Cortex of kidney (tissue), 1 donor: ENCODE measurements at places on chromosomes 2 and 18.

- DNase-seq = no peak
Measured at GRCh38 chr2:36705326-36706020, 9.0 kb downstream of the VIT start.

- DNase-seq = no peak
Measured at GRCh38 chr18:55457028-55457427, 131.0 kb downstream of the TCF4 start.

GRCh38 chr2:8059794-8060193 is 622.1 kb upstream of the ID2 start:
- no peak for DNase-seq

GRCh38 chr2:239606741-239607516 is 206.1 kb upstream of the HDAC4 start:
- DNase-seq = no peak

GRCh38 chr2:212520340-212520739 is 18.3 kb downstream of the ERBB4 start:
- no peak for DNase-seq

- no peak for DNase-seq
Measured at GRCh38 chr2:128358941-128359731, 40.5 kb upstream of the HS6ST1 start.

DNA sequence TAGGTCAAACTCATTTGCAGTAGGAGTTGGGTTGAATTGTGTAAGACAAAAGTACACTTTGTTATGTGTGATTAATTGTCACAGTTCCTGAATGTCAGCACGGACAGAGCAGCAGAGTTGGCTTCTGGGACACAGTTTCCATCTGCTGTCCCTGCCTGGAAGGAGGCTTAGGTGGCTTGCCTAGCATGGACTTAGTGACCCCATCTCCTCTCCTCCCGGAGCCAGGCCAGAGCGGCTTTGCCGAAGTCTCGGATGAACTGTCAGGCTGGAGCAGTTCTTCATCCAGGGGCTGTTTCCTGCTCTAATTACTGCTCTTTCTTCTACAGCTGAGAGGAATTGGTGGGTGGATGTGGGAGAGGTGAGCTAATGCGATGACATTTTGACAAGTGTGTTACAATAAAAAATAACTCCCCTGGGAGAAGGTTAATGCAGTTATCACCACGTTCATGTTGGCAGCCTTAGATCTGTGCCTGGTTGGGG is 102.0 kb downstream of the SH3RF3 start:
- no peak for DNase-seq

- DNase-seq = no peak
Measured at GRCh38 chr18:23188068-23188760, 52.9 kb downstream of the CABLES1 start.

DNA sequence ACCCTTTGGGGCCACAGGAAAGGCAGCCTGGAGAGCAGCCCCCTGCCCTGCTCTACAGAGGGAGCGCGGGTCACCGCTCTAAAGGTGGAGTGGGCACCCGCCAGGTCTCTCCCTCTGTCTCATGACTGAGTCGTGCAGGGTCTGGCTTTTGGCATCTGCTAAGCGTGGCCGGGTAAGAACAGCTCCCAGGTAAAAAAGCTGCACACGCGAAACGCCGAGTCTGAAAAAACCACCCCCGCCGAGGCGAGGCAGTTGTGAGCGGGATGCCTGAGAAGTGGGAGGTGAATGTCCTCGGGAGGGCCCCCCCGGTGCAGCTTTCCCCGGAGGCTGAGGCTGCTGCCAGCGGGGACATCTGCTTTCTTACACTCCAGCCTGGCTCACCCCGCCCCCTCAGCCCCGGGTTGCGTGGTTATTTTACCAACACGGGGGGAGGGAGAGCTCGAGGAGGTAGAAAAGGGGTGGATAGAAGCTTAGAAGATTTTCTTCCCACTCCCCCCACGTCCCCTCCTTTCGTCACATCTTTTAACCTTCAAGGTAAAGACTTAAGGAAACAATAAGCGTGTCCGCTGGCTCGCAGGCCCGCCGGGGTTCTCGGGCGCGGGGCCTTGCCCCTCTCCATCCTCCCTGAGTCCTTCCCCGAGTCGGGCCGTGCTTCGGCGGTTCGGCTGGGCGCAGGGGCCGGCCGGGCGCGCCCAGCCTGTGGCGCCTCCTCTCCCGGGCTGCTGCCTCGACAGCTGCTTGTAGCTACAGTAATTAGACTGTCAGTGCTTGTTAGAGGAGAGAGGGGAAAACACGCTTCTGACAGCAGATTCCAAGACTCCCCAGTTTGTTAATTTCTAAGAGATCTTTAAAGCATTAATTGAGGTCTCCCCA is 70.6 kb upstream of the PSMD14 start:
- no peak for DNase-seq

DNA sequence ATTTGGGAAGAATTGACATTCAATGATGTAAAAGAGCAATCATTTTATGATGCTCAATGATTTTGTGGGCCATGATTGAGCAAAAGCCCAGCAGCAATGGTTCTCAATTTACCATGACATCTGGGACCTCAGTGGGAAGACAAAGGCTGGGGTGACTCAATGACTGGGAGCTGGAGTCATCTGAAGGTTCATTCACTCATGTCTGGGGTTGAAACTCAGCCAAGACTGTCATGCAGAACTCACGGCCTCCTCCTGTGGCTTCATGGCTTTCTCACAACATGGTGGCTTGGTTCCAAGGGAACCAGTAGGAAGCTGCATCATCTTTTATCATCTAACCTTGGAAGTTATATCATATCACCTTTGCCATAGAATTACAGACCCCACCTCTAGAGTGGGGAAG is 45.1 kb upstream of the CD226 start:
- no peak for DNase-seq

DNA sequence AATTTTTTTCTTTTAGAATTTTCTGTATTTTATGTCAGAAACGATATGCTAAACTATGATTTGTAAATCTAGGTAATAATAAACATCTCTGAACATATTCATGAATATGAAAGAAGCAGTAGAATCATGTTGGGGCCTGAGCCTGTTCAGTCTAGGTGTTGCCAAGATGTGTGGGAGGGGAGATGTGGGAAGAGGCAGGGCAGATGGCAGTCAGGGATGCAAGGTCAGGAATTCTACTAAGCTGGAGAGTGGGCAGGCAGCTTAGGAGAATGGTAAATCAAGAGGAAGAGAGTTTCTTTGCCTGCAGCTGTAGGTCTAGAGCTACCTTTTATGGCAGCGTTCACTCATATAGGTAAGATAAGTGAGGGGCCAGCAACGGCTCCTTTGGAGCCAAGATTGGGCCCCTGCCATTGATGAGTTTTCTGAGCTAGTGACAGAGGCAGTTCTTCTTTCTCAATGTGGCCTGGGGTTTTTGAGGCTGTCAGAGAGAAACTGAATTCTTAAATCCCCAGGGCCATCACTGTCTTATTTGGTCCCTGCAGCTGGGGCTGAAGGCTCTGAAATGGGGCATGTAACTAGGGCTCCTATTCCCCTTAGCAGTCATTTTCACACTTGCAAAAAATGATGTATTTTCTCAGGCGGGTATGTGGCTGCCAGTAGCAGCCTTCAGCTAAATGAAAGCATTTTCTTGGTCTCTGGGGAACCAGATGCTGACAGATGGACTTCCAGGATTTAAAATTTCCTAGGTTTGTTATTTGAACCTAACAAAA is 232.8 kb downstream of the PIK3C3 start:
- DNase-seq = no peak

- DNase-seq = no peak
Measured at GRCh38 chr2:205745661-205746419, 63.5 kb downstream of the NRP2 start.

DNA sequence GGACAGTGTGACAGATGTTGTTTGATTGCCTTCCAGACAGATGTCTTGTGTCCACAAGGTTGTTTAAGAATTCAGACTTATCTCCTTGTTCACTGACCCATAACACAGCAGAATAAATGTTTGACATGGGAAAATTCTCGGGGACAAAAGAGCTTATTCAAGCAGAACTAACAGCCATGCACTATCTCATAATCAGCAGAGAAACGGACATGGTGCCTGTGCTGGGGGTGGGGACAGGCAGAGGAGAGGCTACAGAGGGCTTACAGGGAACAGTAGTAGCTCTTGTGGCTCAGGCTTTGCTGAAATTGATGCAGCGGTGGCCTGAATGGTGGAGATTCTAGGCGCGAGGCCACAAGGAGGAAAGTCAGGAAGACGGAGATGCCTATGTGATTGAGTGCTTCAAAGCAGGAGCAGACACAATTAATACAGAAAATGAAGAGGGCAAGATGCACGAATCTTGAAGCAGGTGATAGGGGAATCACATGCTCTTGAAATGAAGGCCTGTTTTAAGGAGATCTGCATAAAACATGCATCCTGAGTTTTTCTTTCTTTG is 62.0 kb upstream of the CAB39 start:
- no peak for DNase-seq

GRCh38 chr2:63737081-63737751 is 104.5 kb upstream of the UGP2 start:
- no peak for DNase-seq

GRCh38 chr18:31426021-31426420 is 21.5 kb upstream of the DSG3 start:
- DNase-seq = no peak
